ENCODE measurements at places on chromosomes 5 and 9. TPM values are rescaled to one million over a fixed set of nuclear protein-coding genes. Genes with fewer than 3 reads are reported as not detected.

- no peak for DNase-seq
Measured at GRCh38 chr5:122943050-122943698, 93.4 kb downstream of the PPIC start.

- no peak for DNase-seq
Measured at GRCh38 chr9:8382266-8382665, 582.7 kb upstream of the DMAC1 start.

DNA sequence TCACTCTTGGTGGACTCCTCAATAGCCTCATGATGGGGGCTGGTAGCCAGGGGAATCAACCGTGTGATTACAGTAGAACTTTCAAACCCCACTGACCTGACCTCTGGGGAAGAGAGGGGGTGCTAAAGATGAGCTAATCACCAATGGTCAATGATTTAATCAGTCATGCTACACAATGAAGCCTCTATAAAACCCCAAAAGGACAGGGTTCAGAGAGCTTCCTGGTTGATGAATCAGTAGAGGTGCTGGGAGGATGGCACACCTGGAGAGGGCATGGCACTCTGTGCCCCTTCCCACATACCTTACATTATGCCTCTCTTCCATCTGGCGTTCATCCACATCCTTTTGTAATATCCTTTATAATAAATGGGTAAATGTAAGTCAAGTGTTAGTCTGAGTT, 8.9 kb upstream of the SH3TC2 start:
- no peak for DNase-seq

- no peak for DNase-seq
Measured at GRCh38 chr9:93869088-93869487, 86.1 kb downstream of the BARX1 start.

- DNase-seq: no peak
Measured at GRCh38 chr9:133927041-133927440, 65.1 kb downstream of the VAV2 start.

DNA sequence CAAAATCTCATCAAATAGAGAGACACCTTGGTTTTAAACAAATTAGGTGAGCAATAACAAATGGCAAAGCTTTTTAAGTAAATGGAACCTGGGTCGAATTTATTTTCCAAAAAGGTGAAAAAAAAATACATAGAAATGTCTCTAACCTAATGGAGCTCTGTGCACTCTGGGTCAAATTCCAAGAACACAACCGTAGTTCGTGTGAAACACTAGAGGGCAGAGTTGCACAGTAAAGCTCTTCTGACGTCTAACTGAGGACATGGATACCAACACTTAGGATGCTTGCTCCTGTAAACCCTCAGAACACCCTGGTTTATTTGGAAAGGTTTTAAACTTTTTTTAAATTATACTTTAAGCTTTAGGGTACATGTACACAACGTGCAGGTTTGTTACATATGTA, 18.9 kb downstream of the MARCHF11 start:
- peak; percentile 25 for DNase-seq

DNA sequence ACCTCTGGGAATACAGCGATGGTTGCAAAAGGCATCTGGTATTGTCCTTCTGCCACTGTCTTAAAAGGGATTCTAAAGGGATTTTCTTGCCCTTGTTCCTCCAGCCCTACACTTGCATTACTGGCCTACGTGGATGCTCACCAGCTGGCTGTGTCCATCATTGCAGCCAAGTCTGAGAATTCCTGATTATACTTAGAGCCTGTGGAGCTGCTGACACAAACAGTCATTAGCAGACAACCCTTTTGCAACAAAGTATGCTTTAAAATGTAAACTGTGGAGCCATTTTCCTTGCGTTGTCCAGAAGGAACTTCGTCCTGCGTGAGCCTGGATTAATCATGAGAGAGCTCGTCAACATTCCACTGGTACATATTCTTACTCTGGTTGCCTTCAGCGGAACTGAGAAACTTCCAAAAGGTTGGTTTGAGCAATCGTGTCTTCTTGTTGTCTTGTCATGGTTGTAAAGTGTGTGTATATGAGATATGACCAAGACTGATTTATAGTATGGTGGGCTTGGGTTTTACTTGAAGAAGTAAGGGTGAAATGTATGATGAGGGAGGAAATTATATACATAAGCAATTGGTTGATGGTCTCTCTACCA, at the start of gene MUSK:
MUSK (plus strand) TSS at position 222 of the 598 bp plus-strand sequence; CDS start at position 336, 114 bp downstream.
- no peak for DNase-seq

GRCh38 chr9:75574569-75574968, 315.9 kb upstream of the PCSK5 start:
- DNase-seq: no peak

- no peak for DNase-seq
Measured at GRCh38 chr5:151733358-151734063, 24.9 kb downstream of the ATOX1 start.

DNA sequence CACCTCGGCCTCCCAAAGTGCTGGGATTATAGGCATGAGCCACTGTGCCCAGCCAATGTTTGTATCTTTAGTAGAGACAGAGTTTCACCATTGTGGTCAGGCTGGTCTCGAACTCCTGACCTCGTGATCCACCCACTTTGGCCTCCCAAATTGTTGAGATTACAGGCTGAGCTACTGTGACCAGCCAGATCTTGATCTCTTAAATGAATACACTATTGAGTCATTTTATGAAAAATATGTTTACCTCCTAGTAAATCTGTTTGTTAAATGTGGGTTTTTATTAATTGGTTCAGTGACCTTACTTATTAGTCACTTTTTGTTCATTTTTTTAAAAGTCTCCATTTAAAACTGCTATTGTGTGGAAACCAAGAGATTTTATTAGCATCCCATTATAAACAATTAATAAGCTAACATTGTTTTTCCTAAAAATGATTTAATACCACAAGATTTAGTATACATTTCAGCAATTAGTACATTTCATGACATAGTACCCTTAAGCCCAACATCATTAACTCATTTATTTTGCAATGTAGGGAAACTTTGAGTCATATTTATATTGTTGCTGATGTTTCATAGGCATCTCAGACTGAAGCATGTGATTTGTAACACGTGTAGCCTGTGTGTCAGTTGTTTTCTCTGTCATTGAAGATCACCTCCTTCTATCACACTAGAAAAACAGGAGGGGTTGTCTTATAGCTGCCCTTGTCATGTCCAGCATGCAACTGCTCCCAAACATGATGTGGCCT, 261.2 kb downstream of the TAF11L14 start:
- no peak for DNase-seq

DNA sequence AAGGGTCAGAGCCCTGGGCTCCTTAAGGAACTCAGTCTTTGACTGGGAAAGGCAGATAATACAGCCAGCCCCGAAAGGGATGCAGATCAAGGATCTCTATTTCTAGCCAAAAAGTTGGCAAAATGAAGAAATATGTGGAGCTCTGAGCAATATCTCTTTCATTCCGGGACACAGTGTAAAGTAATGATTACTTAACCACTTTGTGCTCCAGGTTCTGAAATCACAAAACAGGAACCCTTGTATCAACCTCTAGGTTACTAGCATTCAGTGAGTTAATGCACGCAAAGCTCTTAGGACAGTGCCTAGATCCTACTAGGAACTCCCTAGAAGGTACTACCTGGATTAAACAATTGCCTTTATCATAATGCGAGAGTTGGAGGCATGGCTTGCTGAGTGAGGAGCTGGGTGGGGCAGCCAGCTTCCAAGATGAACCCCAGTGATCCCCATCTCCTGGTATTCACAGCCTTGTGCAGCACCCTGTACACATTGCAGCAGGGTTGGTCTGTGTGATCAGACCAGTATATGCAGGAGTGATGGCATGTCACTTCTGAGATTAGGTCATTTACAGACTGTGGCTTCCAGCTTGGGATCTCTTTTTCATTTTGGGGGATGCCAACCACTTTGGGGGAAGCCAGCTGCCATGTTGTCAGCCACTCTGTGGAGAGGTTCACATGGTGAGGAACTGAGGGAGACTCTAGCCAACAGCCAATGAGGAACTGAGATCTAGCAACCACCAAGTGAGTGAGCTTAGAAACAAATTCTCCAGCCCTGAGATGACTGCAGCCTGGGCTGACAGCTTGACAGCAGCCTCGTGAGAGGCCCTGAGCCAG, 103.1 kb upstream of the SLC44A1 start:
- no peak for DNase-seq

- no peak for DNase-seq
Measured at GRCh38 chr5:133368916-133369783, 243.2 kb downstream of the FSTL4 start.

GRCh38 chr9:133521122-133522072, 3.4 kb downstream of the MYMK start:
- no peak for DNase-seq

GRCh38 chr9:33265211-33265865, 489 bp downstream of the CHMP5 start:
- no peak for DNase-seq

DNA sequence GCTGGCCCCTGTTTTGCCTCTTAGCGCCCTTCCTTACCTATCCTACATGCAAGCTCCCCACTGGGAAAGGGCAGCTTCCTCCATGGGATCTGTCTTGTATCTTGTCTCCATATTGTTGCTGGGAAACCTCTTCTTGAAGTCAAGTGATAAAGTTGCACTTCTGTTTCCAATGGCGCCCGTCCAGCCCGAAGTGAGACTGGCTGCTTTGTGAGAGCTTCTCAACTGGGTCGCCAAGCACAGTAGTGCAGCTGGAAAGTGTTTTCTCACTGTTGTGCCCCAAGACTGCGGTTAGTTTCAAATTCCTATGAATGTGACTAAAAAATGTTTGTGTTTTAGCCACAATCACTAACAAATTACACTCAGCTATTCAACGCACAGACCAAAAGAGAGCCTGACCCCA, 506.6 kb upstream of the MPDZ start:
- DNase-seq: no peak

DNA sequence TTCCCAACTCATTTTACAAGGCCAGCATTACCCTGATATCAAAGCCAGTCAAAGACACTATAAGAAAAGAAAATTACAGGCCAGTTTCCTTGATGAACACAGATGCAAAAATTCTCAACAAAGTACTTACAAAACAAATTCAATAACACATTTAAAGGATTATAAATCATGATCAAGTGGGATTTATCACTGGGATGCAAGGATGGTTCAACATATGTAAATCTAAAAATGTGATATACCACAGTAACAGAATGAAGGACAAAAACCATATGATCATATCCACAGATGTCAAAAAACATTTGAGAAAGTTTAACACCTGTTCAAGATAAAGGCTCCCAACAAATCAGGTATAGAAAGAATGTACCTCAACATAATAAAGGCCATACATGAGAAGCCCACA, 130.6 kb downstream of the NDUFS4 start:
- no peak for DNase-seq

DNA sequence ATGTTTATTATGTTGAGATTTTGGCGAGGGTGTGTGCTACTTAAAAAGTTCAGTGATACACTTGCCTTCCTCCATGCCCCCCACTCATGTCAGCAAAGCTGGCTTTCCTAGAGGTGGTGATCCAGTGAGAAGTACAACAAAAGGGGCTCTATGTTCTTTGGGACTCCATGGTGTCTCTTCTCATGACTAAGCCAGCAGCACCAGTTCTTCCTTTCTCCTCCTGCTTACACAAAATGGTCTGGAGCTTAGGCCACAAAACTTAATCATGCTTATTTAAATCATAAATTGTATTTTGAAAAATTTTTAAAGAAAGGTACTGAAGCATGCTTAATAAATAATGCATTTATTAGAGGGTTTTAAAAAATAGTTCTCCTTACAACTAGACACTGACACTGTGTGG, 22.4 kb downstream of the MOCS2 start:
- no peak for DNase-seq

GRCh38 chr5:59040024-59040803, 457.3 kb downstream of the RAB3C start:
- no peak for DNase-seq

DNA sequence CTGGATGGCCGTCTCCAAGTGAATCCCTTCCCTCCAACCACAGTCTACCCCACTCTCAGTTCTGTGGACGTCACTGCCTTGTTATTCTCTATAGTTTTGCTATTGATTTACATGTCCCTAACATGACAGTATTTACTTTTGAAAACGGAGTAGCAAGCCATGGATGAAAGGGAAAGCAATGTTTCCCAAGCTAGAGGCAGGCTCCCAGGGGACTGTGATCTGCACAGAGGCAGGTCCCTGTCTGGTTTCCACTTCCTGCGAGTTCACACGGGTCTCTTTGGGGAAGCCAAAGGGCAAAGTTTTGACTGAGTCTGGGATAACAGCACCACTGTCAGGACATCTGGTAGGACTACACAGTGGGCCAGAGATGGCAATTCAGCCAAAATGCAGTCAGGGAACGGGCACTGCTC, 12.7 kb downstream of the C9orf153 start:
- DNase-seq: no peak

DNA sequence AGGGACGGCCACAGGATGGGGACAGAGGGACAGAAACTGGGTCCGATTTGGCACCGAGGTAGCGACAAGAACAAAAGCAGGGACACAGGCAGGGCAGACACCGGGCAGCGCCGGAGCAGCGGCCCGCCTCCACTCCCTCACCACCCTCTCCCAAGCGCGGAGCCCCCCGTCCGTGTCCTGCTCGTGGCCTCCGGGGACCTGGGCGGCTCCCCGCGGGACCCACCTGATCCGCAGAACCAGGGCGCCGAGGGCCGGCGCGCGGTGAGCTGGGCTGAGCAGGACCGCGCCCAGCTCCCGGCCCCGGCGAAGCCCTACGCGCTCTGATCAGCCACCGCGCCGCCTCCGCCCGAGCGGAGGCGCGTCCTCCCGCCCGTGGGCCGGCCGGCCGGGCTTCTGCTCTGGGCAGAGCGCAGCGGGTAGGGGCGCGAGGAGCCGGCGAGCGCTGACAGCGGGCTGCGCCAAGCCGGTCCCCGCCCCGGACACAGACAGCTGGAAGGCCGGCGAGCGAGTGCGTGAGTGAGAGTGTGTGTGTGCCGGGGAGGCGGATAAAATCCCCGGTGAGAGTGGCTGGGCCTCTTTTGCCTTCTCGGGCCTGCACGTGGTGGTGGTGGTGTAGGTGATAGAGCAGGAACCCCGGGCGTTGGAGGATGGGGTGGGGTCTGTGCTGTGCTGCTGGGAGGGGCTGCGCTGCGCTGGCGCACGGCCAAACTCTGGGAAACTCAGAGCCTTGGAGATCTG, at the start of gene GGTA1:
GGTA1 (minus strand) TSS at position 418 of the 738 bp plus-strand sequence. CDS start 31,922 bp downstream, outside the sequence.
- DNase-seq: no peak

GRCh38 chr9:121303456-121304451, 35.8 kb downstream of the GSN start:
- no peak for DNase-seq

GRCh38 chr5:10645146-10645545, 81.3 kb downstream of the ANKRD33B start:
- no peak for DNase-seq

- DNase-seq: no peak
Measured at GRCh38 chr9:97938081-97938644, at the start of gene HEMGN. Gene HEMGN, minus strand, starts transcription at chr9:97938172. Its CDS starts 36 bp downstream, at chr9:97938136.

The AGXT2 gene
- not detected for total RNA-seq

The C5orf52 gene
- not detected for total RNA-seq

The TAS2R1 gene
- not detected for total RNA-seq

The DND1 gene
- 0.34 TPM for total RNA-seq

The TEK gene
- total RNA-seq: 0.07 TPM

The PLAC8L1 gene
- total RNA-seq: not detected

The CDX1 gene
- total RNA-seq: 0.33 TPM

The ANKRD18A gene
- total RNA-seq: 2.4 TPM

The MSX2 gene
- total RNA-seq: 1.4 TPM

The CHSY3 gene
- 1.7 TPM for total RNA-seq

The ATP6V0E1 gene
- total RNA-seq: 178 TPM
